ENCODE measurements at places on chromosomes 3 and 15.
A peak's percentile ranks its signal among the peaks of the same experiment; 100 is the strongest.

DNA sequence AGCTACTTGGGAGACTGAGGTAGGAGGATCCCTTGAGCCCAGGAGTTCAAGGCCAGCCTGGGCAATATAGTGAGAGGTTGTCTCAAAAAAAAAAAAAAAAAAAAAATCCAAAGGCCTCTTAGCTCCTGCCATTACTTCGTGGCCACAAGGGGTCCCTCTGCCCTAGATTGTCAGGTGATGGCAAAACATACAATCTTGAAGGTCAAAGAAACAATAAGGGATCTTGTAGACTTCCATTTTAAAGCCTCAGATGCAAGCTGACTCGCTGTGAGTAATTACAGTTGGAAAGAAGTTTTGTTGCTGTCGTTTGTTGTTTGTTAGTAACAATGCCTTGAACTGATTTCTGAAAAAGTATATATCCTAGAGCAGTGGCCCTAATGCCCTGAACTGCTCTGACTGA, 55.9 kb upstream of the PLCL2 start:
- DNase-seq: peak; percentile 36

DNA sequence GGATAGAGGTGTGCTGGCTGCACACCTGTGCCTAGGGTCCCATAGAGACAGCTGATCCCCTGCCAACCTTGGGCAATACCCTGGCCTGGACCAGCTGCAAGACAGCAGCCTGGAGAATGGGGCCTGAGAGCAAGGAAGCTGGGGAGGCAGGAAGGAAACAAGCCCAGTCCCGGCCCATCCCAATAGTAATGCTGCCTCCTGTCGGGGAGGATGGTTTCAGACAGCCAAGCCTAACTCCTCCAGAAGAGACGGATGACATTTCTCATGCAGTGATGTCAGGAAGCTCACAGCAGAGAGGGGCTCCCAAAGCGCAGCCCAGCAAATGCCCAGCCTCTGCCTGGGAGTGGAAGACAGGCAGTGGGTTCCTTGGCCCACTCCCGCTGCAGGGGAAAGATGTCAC, 408.8 kb downstream of the OCA2 start:
- no peak for DNase-seq

- no peak for DNase-seq
Observed at GRCh38 chr3:134892326-134892725, 97.3 kb downstream of the EPHB1 start.

- no peak for DNase-seq
Observed at GRCh38 chr3:17013050-17013449, 128.3 kb downstream of the PLCL2 start.

- DNase-seq: no peak
Observed at GRCh38 chr3:131537531-131537930, 34.8 kb upstream of the MRPL3 start.
